ENCODE measurements at places on chromosomes 12 and 14.

- DNase-seq, result no peak
Measured at GRCh38 chr12:128807161-128807724, 16.5 kb downstream of the SLC15A4 start.

GRCh38 chr12:121472150-121472905 is 72.4 kb downstream of the RNF34 start:
- no peak for DNase-seq

DNA sequence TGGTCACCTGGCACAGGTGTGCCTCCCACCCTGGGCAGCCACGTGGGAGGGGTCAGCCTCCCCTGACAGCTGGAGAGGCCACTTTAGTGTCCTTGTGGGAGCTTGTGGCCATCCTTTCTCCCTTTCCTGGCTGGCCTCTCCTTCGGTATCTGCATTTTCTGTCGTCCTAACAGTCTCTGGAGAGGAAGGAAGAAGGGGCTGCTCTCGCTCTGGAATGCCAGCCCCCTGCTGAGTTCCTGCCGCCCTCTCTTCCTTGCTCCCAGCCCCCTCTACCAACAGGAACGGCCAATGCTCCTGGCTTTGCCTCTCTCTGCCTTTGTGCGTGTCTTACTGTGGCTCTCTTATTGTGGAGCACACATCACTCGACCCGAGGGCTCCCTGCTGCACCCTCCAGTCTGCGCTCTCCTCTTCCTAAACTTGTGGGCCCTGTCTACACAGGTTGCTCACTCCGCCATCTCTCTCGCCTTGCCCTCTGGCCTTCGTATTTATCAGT is 70.8 kb downstream of the FBXL14 start:
- DNase-seq, result no peak

GRCh38 chr14:92493024-92493423 is 20.6 kb upstream of the RIN3 start:
- DNase-seq, result no peak

GRCh38 chr14:55536204-55536708 is 43.8 kb upstream of the KTN1 start:
- no peak for DNase-seq

- DNase-seq, result no peak
Measured at GRCh38 chr14:91945751-91946621, 1.5 kb downstream of the FBLN5 start.

DNA sequence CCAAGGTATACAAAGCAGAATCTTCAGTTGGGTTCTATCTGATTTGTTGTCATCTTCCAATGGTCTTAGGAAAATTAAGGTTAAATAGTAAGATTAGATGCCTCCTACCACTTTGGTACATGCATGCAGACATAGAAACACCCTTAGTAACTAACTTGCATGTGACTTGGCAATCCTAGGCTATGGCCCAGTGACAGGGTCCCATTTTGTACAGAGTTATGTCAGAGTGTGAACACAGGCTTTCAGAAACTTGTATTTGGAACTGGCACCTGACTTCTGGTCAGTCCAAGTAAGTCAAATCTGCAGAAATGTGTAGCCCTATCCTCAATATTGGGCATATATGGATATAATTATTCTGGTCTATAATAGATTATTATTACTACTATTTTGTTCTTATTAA is 53.1 kb downstream of the DAD1 start:
- no peak for DNase-seq

DNA sequence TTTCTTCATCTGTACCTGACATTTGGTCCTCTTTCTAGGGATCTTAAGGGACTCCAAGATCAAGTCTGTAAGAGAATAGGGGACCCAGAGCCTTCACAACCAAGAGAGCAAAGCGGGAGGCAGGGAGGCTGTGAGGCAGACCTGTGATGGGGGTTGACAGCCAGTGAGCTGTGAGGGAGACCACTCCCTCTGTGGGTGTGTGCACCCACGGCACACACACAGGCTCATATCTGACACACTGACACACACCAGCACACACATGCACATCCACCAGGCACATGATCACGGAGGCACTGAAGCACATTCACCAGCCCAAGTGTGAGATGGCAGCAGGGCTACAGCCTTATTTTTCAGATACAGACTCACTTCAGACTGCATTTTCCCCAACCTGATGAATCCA is 55.2 kb downstream of the SPTB start:
- DNase-seq, result no peak

- no peak for DNase-seq
Measured at GRCh38 chr12:87363497-87364084, 665.6 kb downstream of the C12orf50 start.

DNA sequence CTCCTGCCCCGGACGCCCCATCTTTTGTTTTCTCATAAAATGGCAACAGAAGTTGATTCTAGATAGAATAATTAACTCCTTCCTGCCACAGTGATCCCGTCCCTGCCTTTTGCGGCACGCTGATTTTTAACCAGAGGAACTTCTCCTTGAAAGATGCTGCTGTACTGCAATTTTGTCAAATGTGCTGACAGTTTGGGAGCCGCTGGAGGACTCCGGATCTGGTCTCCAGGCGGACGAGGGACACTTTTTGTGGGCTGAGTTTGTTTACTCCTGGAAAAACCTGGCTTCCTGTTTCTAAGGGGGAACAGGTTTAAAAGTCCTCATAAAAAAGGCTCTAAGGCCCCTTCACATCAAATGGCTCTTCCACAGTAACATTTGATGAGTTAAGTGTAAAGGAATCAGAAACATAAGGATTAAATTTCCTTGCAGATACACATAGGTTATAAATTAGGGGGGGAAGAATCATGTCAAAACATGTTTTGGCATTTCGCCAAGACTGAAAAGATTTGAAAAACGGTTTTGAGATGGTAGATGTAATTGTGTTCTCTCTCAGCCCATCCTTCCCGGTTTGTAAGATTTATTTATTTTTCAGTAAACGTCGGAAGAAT is 15.5 kb downstream of the FZD10 start:
- DNase-seq, result no peak

DNA sequence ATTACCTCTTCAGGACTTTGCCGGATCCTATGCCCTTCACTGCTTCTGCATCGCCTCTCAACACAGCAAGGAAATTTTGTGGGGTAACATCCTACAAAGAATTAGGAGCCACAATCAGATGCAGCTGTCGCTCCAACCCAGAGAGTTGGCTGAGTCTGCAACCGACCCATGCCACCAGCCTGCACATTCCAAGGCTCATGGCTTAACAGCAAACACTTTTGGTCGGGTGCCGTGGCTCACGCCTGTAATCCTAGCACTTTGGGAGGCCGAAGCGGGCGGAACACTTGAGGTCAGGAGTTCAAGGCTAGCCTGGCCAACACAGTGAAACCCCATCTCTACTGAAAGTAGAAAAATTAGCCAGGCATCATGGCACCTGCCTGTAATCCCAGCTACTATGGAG is 32.3 kb downstream of the LGMN start:
- DNase-seq, result no peak

GRCh38 chr14:35806006-35806907 is 2.8 kb downstream of the RALGAPA1 start:
- DNase-seq, result no peak

DNA sequence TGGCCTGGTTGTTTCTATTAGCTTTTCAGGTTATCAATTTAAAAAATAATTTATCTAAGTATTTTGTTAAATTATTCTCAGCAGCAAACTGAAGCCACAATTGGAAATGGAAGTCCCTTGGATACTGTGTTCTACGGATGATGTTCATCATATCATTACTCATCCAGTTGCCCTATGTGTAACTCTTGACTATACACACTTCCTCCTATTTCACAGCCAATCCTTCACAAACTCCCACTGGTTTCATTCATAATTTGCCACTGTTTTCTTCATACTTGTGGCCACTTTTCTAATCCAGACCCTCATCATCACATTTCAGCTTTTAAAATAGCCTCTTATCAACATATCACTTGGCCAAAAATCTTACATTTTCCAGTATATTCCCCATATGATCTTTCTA is 84.0 kb downstream of the CATSPERB start:
- no peak for DNase-seq

DNA sequence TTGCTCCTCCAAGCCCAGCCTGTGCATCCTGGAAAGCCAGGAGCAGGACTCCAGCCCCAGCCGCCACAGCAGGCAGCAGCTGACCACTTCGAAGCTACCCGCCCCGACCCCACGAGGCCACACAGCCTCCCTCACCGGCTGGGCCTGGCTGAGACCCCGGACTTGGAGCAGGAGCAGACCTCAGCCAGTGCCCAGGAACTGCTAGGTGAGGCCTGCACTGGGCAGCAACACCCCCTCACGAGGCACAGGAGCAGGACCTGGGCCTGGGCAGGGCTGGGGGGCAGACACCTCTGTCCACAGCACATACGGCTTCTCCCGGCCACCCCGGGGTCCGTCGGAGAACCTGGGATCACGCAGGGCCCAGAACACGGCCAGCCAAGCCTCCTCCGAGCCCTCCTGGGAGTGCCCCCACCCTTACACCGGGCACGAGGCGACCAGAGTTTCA is 137.4 kb upstream of the C14orf180 start:
- DNase-seq, result no peak

DNA sequence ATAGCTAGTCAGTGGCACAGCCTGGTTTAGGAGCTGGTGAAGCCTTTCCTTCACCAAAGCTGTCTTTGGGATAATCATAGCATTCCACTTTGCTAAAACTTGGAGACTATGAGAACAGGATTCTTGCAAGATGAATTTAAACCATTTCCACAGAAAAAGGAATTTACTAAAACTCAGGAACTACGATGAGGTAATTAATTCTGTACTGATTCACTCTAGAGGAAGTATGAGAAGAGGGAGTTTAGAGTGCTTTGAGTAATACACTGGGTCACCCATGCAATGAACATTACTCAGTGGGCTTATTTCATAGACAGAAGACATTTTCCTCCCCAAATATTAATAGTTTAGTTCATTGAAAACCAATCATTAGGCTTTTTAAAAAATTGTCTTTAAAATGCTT is 73.0 kb downstream of the RMST start:
- DNase-seq, result no peak

DNA sequence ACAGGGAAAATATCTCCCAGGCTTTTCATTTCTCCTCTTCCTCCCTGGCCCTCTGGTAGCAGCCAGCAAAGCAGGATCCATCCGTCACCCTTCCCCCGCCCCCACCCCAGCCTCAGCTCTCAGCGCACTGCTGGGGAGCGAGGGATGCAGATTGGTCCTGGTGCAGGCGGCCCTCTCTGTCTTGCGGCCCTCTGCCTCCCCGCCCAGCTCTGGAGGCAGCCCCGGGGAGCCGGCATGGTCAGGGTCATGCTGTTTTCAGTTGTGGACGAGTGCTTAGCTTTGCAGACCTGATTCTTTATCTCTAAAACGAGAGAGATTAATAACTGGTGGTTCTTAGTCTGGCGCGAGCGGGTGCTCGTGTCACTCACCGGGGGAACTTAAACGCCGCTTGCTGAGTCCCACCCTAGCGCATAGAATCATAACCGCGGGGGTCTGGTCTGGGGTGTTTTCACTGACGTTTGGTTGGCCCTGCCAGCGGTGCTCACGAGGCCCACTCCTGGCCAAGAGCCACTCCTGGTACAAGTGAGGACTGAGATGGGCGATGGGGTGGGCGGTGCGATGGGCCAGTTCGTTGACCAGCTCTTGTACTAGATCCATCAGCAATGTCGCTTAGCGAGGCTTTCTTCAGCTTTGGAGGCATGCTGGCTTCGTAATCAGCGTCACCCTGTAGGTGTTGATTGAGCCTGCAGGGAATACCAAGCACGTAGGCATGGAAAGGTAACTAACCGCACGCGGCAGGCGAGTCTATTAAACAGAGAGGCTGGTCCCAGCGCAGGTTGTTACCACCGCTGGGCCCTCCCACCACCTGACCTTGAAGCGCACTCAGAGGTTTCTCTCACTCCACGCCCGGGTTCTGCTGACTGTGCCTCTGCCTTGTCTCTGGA is 95.2 kb downstream of the TSPAN9 start:
- no peak for DNase-seq

DNA sequence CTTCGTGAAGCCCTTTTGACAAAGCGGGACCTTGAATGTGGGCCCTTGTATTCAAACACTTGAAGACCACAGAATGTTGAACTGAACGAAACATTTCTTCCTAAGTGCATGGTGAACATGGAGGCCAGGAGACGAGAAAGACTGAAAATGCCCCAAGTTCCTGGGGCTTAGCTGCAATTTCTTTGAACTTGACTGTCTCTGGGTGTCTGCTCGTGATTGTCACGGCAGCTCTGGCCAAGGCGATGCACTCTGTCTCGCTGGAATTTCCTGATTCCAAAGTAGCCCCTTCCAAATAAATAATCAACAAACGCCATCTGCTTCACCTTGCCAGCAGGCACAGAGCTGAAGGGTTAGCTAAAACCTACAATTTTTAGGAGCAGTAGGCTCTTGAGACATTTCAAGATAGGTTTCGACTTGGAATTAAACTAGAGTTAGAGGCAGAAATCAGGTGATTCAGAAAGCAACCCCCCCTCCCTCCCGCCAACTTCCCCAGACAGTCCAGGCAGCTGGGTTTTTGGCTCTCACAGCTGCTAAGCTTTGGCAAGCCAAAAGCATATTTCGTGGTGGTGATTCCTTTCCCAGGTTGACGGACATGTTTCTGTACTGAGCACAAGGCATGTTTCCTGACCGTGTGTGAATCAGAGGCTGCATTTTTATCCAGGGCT is 13.5 kb upstream of the IRF2BPL start:
- DNase-seq, result no peak

GRCh38 chr14:71726580-71727021 is 205.6 kb upstream of the RGS6 start:
- no peak for DNase-seq

GRCh38 chr12:92639017-92639416 is 63.8 kb upstream of the PLEKHG7 start:
- no peak for DNase-seq

- no peak for DNase-seq
Measured at GRCh38 chr14:97688631-97689336, 891.6 kb downstream of the VRK1 start.

All from stimulated activated CD8-positive, alpha-beta memory T cell treated with anti-CD3 and anti-CD28 coated beads, Interleukin-4, amount 100 ng/mL, for 24 hours (primary cell).